ENCODE measurements at places on chromosomes 12 and 14.

- no peak for DNase-seq
These were observed 78.2 kb downstream of the PHLDA1 start for GRCh38 chr12:75953312-75953906.

GRCh38 chr12:44286821-44287505 is 451.1 kb downstream of the TMEM117 start:
- no peak for DNase-seq

DNA sequence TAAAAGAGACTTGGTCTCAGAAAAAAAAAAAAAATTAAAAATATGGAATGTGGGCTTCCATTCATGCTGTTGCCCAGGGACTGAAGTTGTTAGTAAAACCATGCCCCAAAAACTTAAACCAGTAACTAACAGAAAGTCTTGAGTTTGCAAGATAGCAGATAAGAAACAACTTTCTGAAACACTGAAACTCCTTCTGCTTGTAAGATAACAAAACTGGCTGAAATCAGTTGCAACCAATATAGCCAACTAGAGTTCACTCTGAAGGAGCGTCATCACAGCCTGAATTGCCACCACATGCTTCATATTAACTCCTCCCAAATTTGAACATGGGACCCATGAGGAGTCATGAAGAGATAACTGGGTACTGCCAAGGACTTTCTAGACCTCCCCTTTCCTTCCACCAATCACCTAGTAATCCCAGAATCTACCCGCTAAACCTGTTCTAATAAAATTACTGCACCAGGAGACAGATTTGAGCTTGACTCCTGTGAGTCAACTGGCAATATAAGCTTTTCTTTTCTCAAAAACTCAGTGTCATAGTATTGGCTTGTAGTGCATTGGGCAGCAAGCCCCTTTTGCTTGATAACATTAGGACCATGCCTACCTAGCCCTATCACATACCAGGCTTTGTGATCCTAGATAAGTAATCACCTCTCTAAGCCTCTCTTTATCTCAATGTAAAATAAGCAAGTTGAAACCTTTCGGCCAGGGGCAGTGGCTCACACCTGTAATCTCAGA is 53.6 kb downstream of the R3HDM2 start:
- DNase-seq, result no peak

- no peak for DNase-seq
These were observed 1100.6 kb downstream of the GALC start for GRCh38 chr14:86892152-86892956.

DNA sequence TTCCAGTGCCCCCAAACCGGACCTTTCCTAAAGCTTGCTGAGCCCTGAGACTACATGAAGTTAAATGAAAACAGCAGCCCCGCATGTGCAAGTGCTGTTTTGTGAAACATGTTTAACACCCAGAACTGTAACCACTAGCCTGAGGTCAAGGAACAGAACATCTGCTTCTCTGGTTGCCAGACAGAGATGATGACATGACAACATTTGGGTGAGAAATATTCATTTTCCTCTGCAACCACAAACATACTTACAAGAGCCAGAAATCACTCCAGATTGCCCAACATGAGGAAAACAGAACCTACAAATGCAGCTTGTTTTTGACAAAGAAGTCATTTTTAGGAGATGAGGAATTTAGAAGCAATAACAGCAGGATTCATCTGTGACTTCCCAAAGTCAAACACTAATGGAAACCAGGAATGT is 110.4 kb downstream of the BCAT1 start:
- DNase-seq, result no peak

- DNase-seq, result no peak
These were observed 180.2 kb downstream of the ACSS3 start for GRCh38 chr12:81257947-81258551.

GRCh38 chr12:54017878-54018467 is 9.2 kb downstream of the HOXC8 start:
- DNase-seq, result peak; percentile 86

DNA sequence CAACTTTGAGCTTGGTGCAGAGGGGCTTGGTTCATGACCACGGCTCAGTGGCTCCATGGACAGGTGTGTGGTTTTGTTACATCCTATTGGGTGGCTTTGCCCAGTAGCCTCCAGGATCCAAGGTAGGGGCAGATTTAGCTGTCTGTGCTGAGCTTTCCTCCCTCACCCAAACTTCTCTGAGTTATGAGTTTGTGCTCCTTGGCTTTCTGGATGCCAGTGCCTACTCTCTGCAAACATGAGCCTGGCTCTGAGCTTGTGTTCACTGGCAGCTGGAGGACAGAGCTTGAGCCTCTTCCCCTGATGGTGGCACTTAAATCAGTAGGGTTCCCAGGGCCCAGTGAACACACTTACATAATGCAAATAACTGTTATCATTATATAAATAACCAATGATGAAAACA is 45.3 kb upstream of the HECTD1 start:
- DNase-seq, result no peak

DNA sequence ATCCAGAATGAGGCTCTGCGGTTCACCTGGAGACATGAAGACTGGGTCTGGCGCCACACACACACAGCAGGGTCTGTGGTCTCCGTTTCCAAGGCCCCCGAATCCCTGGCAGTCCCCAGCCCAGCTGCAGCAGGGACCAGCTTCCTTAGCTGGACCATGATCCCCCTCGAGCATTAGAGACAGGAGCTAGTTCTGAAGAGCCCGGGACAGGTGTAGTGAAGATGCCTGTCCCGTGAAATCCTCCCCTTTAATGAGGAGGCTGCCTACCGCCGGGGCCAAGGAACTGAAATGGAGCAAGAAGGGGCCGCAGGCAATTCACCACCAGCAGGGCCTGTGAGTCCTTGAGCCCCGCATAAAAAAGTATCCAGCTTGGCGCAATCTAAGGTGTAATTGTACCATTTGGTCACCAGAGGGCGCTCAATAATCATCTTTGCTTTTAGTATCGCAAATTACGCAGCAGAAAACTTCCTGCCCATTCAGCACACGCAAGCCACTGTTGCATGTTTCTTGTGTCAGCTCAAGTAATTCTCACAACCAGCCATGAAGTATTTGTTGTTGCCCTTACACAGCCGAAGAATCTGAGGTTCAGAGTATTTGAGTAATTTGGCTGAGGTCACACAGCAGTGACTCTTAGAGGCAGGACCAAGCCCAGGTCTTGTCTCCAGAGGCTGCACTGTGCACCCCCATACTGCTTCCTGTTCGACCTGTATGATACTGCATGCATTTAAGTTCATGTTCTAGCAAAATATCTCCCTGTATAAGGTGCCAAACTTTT is 54.3 kb upstream of the PPP2R5C start:
- DNase-seq, result peak; percentile 72

DNA sequence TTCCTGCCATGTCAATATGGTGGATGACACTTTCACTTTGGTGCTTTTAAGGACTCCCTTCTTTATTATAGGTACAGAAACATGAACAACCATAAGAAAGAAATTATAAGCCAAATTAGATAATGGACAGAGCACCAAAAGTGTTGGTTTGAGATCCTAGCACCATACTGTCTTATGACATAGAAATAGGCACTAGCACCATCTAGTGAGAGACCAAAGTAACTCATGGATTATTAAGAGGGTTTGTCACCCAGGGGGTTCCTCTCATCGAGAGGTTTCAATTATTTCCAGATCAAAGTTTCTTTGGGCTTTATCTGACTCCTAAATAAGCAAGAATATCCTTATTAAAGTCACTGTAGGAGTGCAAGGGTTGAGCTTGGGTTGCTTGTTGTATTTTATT is 153.0 kb upstream of the DIO2 start:
- no peak for DNase-seq

DNA sequence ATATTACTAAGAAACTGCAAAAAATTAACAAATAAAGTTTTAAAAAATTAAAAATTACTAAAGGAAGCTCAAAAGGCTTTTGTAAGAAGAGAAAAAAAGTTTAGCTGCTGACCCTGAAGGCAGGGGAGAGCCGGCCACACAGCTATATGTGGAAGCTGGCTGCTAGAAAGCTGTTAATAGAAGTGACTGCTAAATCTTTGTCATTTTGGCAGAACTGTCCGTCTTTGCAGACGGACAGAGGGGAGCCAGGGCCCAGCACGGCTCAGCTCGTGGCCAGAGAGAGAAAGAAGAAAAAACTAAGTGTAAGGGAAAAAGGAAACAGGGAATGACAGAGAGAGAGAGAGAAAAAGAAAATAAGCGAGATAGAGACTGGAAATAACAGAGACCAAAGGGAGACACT is 27.9 kb downstream of the PRMT8 start:
- DNase-seq, result no peak

DNA sequence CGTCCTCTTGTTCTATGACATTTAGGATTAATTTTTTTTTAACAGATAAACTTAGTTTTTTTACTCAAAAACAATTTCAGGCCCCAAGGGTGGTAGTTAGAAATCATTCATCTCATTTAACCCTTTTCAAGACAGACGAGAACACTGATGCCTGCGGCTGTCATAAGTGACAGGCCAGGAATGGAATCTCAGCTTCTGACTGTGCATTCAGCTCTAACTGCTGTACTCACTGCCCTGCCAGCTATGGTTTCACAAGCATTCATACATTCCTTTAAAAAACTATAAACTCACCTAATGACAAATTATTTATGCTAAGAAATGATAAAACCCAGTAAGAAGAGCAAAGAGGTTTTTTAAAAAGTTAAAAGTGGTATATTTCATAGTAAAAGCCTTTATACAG is 8.8 kb downstream of the DENND5B start:
- no peak for DNase-seq

DNA sequence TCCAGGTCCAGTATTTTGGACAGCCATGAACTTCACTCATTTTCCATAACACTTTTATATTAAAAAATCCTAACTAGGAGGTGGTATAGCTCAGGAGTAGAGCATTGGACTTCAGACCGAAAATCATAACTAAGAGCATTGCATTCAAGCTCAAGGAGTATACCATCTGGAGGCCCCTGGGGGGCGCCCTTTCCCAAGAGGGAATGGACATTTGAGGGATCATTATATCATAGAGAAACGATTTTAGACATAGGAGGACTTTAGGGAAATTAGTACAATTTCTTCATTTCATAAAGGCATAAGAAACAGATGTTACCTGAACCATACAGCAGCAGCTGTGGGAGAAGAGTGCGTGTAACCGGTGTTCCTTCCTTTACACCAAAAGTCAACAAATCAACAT is 5.2 kb upstream of the ATG14 start:
- DNase-seq, result no peak

- no peak for DNase-seq
These were observed 14.4 kb downstream of the DDX54 start for GRCh38 chr12:113170926-113171325.

DNA sequence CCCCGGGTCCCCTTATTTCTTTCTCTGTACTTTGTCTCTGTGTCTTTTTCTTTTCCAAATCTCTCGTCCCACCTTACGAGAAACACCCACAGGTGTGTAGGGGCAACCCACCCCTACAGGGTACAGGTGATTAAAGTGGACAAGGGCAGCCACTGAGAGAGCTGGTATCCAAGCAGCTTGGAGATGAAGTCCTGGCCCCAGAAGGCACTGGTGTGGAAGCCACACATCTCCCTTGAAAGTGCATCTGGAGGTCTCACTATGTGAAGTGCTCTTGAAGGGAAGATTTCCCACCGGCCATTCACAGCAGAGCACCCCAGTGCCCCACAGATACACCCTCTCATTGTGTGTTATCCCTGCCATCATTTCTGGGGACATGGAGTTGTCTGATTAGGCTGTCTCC is 6.3 kb upstream of the BICD1 start:
- DNase-seq, result no peak

DNA sequence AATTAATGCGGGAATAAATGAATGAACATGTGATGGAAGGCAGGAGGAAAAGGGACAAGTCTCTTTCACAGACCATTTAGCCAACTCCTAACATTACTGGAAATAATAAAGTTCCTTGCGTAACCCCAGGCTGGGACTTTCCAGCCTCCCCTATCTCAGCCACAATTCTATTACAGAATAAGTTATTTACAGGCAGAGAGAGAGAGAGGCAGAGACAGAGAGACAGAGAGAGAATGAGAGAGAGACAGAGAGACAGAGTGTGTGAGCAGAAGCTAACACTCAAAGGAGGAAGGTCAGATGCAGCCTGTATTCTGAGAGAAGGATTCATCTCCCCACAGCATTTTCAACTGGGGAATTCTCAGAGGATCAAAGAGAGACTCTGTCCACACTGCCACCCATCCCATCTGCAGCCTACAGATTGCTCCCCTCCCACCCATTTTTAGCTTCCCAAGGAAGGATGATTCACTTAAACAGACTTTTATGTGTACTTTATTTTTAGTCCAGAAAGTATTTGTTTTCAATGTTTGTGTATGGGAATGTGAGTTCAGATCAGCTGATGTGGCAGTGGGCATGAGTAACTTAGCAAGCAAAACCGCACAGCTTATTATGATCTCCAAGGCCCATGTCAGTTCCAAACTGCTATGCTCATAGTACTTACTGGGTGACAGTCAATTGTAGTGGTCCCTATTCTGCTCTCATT is 165.7 kb downstream of the CAND1 start:
- DNase-seq, result no peak

DNA sequence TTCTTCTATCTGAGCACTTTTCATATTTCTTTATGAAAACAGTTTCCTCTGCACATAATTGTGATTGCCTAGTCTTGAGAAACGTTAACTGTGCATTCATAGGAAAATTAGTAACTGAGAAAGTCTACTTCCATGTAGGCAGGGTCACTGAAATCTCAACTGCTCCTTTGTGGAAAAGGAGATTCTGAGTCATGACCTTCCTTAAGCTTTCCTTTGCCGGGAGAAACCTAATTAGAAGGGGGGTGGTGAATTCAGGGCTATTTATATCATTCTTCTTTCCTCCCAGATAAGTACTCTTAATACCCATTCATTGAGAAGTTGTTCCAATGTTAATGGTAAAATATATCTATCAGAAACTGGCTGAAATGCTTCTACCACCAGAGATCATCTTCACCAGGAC is 751.0 kb upstream of the TMEM132C start:
- DNase-seq, result no peak
